ENCODE measurements at places on chromosomes 12 and 14.

GRCh38 chr12:95218150-95219133 lies 835 bp downstream of the VEZT start:
- DNase-seq, result peak; percentile 88

DNA sequence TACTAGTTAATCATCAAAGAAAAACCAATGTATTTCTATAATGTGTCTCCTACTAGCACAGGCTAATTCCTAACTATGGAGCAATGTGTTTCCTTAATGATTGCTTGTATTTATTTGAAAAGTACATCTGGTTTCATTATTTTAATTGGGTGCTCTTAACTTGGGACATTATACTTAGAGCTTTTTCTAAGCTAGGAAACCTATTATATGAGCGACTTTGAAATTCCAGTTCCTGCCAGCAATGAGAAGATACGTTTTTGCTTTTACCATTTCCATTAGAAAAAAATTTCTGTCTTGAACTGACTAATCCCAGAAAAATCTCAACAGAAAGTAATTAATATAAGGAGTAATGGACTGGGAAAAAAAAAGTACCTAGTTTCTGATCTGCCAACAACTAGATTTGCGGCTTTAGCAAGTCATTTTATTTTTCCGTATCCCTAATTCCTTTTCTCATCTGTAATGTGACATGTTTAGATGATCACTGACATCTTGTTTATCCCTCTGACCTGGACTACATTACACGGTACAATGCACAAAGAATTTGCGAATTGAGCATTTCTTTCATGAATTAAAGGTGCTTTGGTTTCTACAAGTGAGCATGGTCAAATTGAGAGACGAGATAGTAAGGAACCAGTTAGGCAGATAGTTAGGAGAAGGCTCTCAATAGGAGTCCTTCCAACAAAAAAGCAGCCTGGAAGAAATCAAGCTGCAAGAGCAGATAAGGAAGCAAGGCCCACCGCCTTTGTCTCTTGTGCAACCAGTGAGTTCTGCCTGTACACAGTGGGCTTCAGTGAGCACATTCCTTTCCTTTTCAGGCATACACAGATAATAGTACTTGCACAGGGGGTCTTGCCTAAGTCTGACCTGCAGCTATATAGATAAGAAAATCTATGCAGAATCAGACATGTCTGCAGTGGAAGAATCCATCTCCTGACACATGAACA lies 1765.0 kb upstream of the FLRT2 start:
- no peak for DNase-seq

GRCh38 chr14:55545779-55546178 lies 34.2 kb upstream of the KTN1 start:
- DNase-seq, result no peak

DNA sequence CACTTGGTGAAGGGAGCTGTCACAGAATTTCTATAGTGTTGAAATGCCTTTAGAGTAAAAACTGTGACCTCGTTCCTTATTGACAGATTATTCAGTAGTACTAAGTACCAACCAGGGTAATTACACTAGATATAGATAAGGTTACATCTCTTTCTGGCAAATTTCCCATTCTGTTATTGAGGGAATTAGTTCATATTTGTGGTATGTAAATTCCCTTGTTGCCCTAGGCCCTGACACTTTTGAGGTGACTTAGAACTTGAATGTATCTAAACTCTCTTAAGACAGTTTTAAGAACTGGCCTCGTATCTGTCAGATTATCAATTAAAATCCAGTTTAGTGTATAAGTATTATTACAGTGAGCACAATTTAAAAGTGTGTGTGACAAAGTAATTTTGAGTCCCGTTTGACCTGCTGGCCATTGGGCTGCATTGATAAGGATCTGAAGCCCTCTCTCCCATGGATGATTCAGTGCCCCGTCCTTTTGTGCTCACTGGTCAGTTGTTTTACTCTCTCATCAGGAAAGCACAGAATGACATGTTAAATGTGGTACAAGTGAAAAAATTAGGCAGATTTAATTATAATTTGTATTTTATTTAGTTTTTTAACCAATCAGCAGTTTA lies 123.2 kb downstream of the GPR135 start:
- no peak for DNase-seq

- no peak for DNase-seq
These were observed 45.6 kb downstream of the MDM2 start for GRCh38 chr12:68853396-68854077.

- no peak for DNase-seq
These were observed 104.1 kb upstream of the RAP1B start for GRCh38 chr12:68506619-68507018.
